Neuronal stem cell (in vitro differentiated cells): ENCODE measurements at places on chromosomes 3 and 15.

GRCh38 chr3:135229018-135229495, 434.0 kb downstream of the EPHB1 start:
- no peaks in the 10 kb centered on the region for H3K27me3 ChIP-seq
- no peaks in the 10 kb centered on the region for H3K36me3 ChIP-seq
- H3K4me3 ChIP-seq, result no peak overlapping the region
- no peak for DNase-seq

GRCh38 chr3:127339016-127339415, 51.2 kb upstream of the PRR20G start:
- no peak for DNase-seq
- no peak overlapping the region for H3K27ac ChIP-seq
- H3K27me3 ChIP-seq, result no peaks in the 10 kb centered on the region
- no peaks in the 10 kb centered on the region for H3K36me3 ChIP-seq

- DNase-seq, result no peak
- H3K4me3 ChIP-seq, result no peak overlapping the region
- H3K27me3 ChIP-seq, result no peaks in the 10 kb centered on the region
- no peak overlapping the region for H3K27ac ChIP-seq
Observed at GRCh38 chr3:166190360-166190759, 353.1 kb upstream of the BCHE start.

- H3K36me3 ChIP-seq, result no peaks in the 10 kb centered on the region
- H3K4me3 ChIP-seq, result no peak within 1 kb of the TSS
- H3K27me3 ChIP-seq, result no peaks in the 10 kb centered on the region
- H3K4me1 ChIP-seq, result peaks cover 4% of the 10 kb centered on the region
Observed at GRCh38 chr3:121894301-121894990, at the start of gene SLC15A2. SLC15A2 (plus strand) TSS chr3:121894401; CDS start chr3:121894477, 76 bp downstream.

GRCh38 chr3:49122451-49122850, 1.8 kb upstream of the USP19 start:
- no peak for DNase-seq
- H3K4me1 ChIP-seq, result peaks cover 8% of the 10 kb centered on the region
- no peaks in the 10 kb centered on the region for H3K27me3 ChIP-seq
- no peak overlapping the region for H3K27ac ChIP-seq
- H3K36me3 ChIP-seq, result peaks cover 55% of the 10 kb centered on the region

- peaks cover 1% of the 10 kb centered on the region for H3K4me1 ChIP-seq
- no peaks in the 10 kb centered on the region for H3K27me3 ChIP-seq
- no peak for DNase-seq
- H3K36me3 ChIP-seq, result no peaks in the 10 kb centered on the region
Observed at GRCh38 chr3:196141052-196141865, 59.4 kb upstream of the TFRC start.

GRCh38 chr15:94297558-94297957, 66.2 kb downstream of the MCTP2 start:
- no peaks in the 10 kb centered on the region for H3K36me3 ChIP-seq
- H3K4me3 ChIP-seq, result no peak overlapping the region
- no peaks in the 10 kb centered on the region for H3K4me1 ChIP-seq
- no peaks in the 10 kb centered on the region for H3K27me3 ChIP-seq
